ENCODE measurements at places on chromosomes 3 and 15. TPM values are rescaled to one million over a fixed set of nuclear protein-coding genes. Genes with fewer than 3 reads are reported as not detected.

Gene SI
- total RNA-seq = not detected

Gene PPARG
- 0.53 TPM for total RNA-seq

Gene ERICH6
- not detected for total RNA-seq

Gene SCAANT1
- total RNA-seq = not detected

Gene ESYT3
- total RNA-seq = 0.13 TPM

Gene LYZL4
- not detected for total RNA-seq

Gene CCRL2
- total RNA-seq = 3.0 TPM

Gene PLSCR5
- not detected for total RNA-seq

Gene ZNF80
- 1.6 TPM for total RNA-seq

Gene FBXL22
- 0.95 TPM for total RNA-seq

Gene TJP1
- total RNA-seq = not detected

Gene MRPS25
- 90.8 TPM for total RNA-seq

Gene FANCD2OS
- total RNA-seq = not detected

Gene ENTPD3
- not detected for total RNA-seq

Gene EIF4E3
- total RNA-seq = 22.3 TPM

Gene SLC22A13
- 0.36 TPM for total RNA-seq

Gene GOLGA6L10
- total RNA-seq = 1.1 TPM

Gene TM4SF1
- not detected for total RNA-seq

Gene ZBBX
- total RNA-seq = not detected

Gene GAP43
- total RNA-seq = 0.10 TPM

Gene CPB1
- total RNA-seq = not detected

Gene SCN10A
- not detected for total RNA-seq

Gene SELENOK
- 51.5 TPM for total RNA-seq

Gene GPX1
- 219 TPM for total RNA-seq

Gene GPD1L
- total RNA-seq = 13.7 TPM

Gene MEIS2
- not detected for total RNA-seq

Gene CCR3
- total RNA-seq = not detected

Gene GMNC
- not detected for total RNA-seq

Gene FEZF2
- not detected for total RNA-seq

Gene KBTBD13
- total RNA-seq = not detected

Gene GOLGA6L4
- total RNA-seq = 0.84 TPM

Gene ALDH1A2
- 0.36 TPM for total RNA-seq

Gene ACAP2
- 36.3 TPM for total RNA-seq

Gene USP50
- total RNA-seq = 0.21 TPM

Gene PARP15
- 10.3 TPM for total RNA-seq

Gene MKRN3
- 1.1 TPM for total RNA-seq

Gene ALDH1A3
- total RNA-seq = not detected

Gene BTLA
- total RNA-seq = 14.4 TPM

Gene MITF
- not detected for total RNA-seq

Gene GPR171
- total RNA-seq = 227 TPM

Gene NEK10
- total RNA-seq = 0.34 TPM

Gene TUSC7
- total RNA-seq = not detected

Gene ST8SIA2
- total RNA-seq = not detected

Gene ZIC1
- total RNA-seq = not detected

Gene CADPS
- total RNA-seq = not detected

Gene EXD1
- not detected for total RNA-seq

Gene CAMKV
- 0.96 TPM for total RNA-seq

Gene BCHE
- not detected for total RNA-seq

Gene PPP2R3A
- 0.21 TPM for total RNA-seq

Gene CAND2
- 2.6 TPM for total RNA-seq

Measured in activated CD8-positive, alpha-beta memory T cell treated with anti-CD3 and anti-CD28 coated beads for 36 hours (primary cell).